ENCODE measurements at places on chromosomes 4 and X.
A peak's percentile ranks its signal among the peaks of the same experiment; 100 is the strongest.

DNA sequence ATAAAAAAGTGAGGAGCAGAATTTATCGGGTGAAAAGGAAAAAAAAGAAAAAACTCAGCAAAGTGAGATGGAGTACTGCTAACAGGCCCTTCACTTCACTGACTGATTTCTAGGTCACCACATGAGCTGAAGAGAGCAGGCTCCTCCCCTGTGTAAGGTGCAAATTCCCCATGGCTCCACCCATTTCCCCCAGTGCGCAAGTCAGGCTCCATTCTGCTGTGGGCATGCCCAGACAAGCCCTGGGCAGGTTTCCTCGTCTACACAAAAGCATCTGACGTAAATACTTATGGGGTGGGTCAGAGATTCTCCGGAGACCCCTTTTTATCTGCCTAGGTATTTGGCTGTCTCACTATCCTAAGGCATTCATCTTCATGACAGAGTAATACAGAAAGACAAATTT is 157.9 kb downstream of the MAGEB5 start:
- no peak for DNase-seq

DNA sequence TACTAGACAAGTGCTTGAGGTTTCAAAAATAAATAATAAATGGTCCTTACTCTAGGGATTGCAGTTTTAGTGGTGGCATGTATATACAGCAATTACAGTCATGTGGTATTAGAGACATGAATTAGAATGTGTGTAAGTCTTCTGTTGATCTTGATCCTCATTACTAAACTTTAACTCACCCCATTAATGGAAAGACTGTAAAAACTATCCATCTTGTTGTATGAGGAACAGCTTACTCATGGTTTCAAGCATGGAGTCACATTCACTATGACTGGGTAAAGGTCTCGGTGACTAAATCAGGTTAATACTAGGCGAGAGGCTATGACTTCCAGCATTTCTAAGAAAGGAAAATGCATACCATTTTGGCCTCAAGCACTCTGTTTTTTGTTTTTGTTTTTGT is 107.0 kb upstream of the HPGD start:
- DNase-seq: no peak

DNA sequence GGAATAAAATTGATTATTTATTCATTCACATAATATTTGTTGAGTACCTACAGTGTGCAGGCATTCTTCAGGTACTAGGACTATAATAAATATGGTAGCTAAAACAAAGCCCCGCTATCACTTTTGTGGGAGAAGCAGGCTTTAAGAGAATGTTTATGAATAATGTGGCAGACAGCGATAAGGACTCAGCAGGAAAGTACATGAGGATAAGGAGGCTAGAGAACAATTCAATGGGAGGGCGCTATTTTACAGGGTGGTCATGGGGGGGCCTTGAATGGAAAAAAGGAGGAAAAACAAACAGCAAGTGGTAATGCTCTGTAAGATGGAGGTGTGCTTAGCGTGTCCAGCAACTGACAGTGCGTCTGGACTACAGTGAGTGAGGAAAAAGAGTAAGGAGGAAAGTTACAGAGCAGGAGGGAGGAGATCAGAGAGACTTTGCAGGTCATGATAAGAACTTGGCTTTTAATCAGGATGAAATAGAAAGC is 264.2 kb upstream of the ETNPPL start:
- no peak for DNase-seq

GRCh38 chrX:11210415-11210801 is 82.8 kb upstream of the AMELX start:
- no peak for DNase-seq

GRCh38 chrX:39096599-39096998 is 295.3 kb downstream of the MID1IP1 start:
- DNase-seq: no peak

- DNase-seq: no peak
Measured at GRCh38 chr4:108433832-108434231, 186.5 kb upstream of the RPL34 start.

GRCh38 chr4:143374771-143375170 is 38.1 kb downstream of the GAB1 start:
- no peak for DNase-seq

DNA sequence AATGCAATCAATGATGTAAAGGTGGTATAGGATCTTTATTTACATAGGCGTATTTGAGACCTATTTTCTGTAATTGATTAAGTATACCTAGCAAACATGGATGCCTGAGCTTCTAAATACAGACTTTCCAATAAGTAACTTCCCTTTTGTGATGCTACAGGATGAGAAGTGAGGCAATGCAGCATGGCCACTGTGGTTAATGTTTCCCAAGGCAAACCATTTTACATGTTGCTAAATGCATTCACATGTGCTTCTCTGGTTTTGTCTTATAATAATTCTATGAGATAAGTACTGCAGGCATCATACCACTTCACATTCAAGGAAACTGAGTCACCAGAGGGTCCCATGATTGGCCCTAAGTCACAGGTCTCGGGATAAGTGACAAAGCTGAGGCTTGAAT is 35.7 kb upstream of the NKX3-2 start:
- DNase-seq: no peak

DNA sequence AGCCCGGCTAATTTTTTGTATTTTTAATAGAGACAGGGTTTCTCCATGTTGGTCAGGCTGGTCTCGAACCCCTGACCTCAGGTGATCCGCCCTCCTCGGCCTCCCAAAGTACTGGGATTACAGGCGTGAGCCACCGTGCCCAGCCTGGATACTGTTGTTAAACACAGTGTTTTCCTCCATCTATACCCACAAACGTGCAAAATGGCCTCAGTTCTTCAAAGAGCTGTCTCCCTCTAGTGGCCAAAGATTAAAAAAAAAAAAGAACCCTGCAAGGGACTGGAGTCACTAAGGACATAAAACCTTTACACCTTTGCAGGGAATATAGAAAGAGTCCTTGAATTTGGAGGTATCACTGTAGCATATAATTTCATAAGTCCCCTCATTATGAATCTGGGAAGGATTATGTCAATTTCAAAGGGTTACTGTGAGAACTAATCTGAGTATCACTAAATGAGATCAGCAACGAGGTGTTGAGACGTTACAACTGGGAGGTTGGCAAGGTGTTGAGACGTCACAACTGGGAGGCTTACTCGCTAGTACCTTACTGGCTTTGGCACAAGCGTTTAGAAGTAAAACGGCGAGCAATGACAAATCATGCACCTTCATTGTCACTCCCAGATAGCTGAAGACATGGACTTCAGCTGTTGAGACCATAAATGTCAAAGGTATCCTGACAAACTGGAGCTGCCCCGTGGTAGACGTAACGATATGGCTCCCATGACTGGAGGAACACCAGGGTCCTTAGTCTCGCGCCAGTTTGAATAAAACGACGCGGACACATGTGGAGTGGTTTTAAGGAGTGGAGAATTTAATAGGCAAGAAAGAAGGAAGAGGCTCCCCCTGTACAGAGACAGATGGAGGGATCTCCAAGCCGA is 33.4 kb upstream of the ENPP6 start:
- no peak for DNase-seq

- DNase-seq: no peak
Measured at GRCh38 chr4:23890369-23891063, 669 bp upstream of the PPARGC1A start.

- no peak for DNase-seq
Measured at GRCh38 chr4:46123913-46124755, at the start of gene GABRG1. Gene GABRG1, minus strand, starts transcription at chr4:46124054. Its CDS starts 141 bp downstream, at chr4:46123913.

GRCh38 chr4:182555997-182556418 is 312.8 kb downstream of the TENM3 start:
- DNase-seq: peak; percentile 8

DNA sequence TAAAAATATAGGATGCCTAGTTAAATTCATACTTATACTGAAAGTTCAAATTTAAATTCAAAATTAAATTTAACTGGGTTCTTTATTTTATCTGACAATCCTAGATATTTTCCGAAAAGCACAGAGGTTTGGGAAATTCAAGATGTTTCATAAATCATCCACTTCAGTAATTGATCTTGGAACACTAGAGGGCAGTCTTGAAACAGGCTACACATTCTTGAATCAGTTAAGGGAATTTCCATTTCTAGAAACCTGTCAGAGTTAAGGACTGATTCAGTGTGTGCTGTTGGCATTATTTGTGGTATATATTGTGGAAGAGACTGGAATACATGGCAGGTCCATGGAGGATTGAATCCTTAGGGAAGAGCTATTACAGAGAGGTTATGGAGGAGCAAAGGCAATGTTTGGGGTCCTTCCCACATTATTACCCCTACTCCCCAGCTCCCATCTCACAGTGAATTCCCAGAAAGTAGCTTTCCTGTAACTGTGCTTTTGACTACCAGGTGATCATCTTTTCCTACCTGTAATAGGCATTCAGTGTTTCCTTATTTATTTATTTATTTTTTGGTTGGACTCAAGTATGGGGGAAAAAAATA is 92.9 kb downstream of the EGF start:
- DNase-seq: peak; percentile 4

DNA sequence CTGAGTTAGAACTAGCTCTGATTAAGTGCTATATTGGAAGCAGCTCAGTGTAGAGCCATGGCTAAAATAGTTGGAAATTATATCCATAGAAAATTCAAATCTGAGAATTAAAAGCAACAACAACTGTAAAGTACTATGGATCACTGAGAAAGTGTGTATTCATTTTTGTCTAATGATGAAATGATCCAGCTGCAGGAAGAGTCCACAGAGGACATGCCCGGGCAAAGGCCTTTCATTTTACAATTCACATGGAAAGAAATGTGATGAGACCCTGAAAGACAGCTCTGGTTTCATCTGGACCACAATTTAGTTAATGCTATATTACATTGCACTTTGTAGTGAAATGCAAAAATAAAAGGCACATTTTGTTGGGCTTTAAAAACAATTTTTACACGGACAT is 196.8 kb upstream of the FAT1 start:
- no peak for DNase-seq

- DNase-seq: no peak
Measured at GRCh38 chrX:69361311-69361845, 142.7 kb upstream of the NALF2 start.

- DNase-seq: no peak
Measured at GRCh38 chr4:141330616-141331015, 109.9 kb downstream of the ZNF330 start.

- DNase-seq: no peak
Measured at GRCh38 chrX:53287493-53288138, 6.2 kb upstream of the IQSEC2 start.

DNA sequence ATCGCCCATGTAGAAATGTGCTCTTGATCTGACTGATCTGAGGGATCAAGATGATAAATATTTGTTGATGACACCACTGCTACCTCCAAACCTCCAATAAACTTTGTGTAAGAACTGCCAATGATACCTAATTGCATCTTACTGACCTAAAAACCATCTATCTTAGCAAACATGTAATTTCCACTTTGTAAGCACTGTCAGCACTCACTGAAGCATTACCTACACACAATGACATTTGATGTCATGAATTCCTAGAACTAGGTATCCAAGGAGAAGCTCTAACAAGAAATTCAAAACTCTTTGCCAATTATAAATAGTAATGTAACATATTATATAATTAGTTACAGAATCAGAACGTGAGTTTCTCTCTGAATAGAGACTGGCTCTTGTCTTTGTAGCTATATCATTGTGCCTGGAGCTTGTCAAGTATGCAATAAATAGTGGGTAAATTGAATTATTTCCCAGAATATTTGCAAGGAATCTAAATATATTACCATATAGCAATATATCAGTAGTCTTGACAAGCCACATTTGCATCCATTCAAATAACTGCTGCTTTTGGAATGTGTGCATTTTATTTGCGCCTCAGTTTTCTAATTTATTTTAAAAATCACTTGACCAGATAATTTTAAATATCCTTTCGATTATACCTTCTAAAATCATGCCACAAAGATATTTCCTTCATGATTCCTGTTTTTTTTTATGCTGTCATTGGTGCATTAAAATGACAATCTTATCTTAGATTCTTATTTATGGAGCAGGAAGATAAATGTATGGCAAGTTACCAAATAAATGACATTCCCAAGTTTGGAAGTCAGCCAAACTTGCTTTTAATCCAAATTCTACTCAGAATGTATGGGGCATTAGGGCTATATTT is 232.3 kb upstream of the NEIL3 start:
- DNase-seq: no peak

GRCh38 chrX:150084496-150085229 is 146.4 kb upstream of the EOLA2 start:
- no peak for DNase-seq

DNA sequence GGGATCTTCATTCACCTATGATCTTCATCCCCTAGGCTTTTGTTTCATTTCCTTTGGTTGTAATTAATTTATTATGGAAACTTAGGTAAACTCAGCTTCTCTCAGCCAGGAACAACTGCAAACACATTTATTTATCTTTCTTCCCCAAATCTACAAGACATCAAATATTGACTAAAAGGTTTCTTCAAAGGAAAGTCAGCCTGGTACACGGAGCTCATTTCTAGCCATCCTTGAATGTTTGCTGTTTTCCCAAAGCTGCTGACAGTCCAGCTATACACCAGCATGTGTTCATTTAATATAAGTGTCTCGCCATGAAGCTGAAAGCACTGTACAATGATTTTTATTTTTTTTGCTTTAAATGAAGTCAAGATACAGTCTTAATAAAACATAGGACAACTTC is 16.8 kb downstream of the RBM47 start:
- no peak for DNase-seq

DNA sequence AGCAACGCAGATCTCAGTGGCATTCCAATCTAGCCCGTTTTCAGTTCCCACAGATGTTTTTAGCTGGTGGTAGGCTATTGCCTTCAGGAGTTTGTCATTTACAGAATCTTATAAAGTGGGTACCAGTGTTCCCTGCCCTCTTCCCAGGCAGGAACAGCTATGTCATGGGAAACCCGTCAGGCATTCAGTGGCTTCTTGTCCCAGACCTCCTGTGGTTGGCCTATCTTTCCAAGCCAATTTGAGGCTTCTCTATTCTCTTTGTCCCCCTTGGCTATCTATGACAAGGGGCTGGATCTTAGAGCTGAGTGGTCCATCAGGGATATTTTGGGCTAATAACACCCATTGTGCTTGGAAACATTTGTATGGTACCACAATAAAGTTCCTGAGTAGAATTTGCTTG is 33.6 kb upstream of the RPL34 start:
- DNase-seq: no peak

GRCh38 chrX:46796574-46797191 is 37.8 kb upstream of the SLC9A7 start:
- peak; percentile 0 for DNase-seq

DNA sequence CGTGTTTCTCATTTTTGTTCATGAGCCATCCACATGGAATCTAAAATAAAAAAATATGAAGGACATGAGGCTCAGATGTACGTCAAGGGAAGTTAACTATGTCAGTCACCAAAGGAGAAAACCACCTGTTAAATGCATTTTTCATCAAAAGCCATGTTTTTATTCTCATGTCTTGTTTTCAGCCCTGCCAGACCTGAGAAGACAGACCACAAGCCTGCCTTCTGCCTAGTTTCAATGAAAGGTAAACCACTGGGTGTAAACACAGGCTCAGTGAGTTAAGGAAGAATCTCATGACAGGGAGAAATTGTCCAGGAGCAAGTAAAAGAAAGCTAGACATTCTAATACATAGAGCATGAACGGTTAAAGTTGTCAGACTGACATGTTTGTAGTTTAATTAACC is 52.3 kb upstream of the TNIP3 start:
- DNase-seq: no peak

- no peak for DNase-seq
Measured at GRCh38 chr4:83230928-83231327, 53.7 kb downstream of the COQ2 start.

GRCh38 chrX:42442745-42443144 is 335.2 kb downstream of the PPP1R2C start:
- no peak for DNase-seq

- DNase-seq: no peak
Measured at GRCh38 chr4:83113429-83113786, 1.1 kb downstream of the PLAC8 start.

- no peak for DNase-seq
Measured at GRCh38 chr4:168716406-168717129, 219.7 kb downstream of the PALLD start.
